ENCODE measurements at places on chromosomes 4 and X. TPM values are rescaled to one million over a fixed set of nuclear protein-coding genes. Genes with fewer than 3 reads are reported as not detected.

- no peak for DNase-seq
Observed at GRCh38 chr4:93029769-93030168, 726.0 kb downstream of the GRID2 start.

DNA sequence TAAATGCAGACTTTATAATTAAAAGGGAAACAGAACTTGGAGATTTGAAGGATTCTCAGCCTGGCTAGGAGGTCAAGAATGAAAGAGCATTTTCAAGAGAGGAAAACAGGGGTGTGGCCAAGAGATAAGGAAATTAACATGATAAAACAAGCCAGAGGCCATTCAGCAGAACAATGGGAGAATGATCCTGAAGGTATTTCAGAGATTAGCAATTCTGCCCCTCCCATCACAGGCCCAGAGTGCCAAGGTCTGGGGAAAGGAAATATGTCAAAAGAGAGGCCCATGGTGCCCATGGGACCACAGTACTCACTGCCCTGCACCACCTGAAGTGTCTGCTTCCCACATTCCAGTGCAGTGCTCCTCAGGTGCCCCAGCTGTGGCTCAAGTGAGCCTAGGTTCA lies 188.5 kb upstream of the STS start:
- DNase-seq: no peak

DNA sequence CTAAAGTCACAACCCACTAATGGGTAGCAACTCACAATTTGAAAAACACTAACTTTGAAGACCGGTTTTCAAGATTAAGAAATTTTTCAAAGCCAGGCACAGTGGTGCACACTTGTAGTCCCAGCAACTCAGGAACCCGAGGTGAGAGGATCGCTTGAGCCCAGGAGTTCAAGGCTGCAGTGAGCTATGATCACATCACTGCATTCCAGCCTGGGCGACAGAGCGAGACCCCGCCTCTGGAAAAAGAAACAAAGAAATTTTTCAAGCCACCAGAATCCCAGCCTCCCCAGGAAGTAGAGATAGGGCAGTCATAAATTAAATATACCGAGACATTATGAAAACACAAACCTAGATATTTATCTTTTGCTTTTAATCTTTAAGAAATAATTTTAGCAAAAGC lies 13.0 kb downstream of the SMARCA1 start:
- DNase-seq: no peak

GRCh38 chr4:67765401-67765800 lies 11.2 kb upstream of the GNRHR start:
- no peak for DNase-seq

- no peak for DNase-seq
Observed at GRCh38 chrX:97167333-97167732, 283.6 kb downstream of the RPA4 start.

GRCh38 chr4:188031751-188032150 lies 36.2 kb downstream of the ZFP42 start:
- DNase-seq: no peak

- DNase-seq: no peak
Observed at GRCh38 chrX:83260288-83260687, 247.8 kb upstream of the POU3F4 start.

GRCh38 chr4:113411496-113411938 lies 350.0 kb downstream of the CAMK2D start:
- DNase-seq: no peak

DNA sequence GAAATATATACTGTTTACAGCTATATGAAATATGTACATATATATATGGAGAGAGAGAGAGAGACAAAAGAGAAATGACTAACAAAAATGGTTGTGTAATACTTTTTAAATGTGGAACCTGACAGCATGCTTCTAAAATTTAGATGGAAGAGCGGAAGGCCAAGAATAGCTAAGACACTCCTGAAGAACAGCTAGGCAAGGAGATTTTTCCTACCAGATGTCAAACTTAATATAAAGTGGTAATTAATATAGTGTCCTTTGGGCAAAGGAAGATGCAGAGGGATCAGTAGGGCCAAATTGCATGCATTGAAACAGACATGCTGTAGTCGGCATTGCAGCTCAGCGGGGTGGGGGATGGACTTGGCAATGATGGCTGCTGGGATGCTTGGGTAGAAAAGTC lies 45.2 kb downstream of the ADD1 start:
- DNase-seq: no peak

DNA sequence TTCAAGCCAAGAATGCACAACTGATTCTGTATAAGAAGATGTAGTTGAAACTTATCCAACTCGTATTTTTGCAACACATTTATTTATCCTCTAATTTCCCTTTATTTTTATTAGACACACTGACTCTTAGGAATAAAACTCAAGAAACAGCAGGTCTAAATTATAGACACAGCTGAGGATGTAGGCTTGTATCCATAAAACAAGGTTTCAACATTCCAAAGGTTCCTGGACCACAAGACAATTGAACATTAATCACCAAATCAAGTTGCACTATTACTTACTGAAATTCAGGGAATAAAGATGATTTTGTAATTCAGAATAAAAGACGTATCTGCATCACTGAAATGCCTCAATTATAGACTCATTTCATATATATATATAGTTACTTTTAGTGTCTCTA lies 683.5 kb upstream of the GRIA3 start:
- DNase-seq: no peak

DNA sequence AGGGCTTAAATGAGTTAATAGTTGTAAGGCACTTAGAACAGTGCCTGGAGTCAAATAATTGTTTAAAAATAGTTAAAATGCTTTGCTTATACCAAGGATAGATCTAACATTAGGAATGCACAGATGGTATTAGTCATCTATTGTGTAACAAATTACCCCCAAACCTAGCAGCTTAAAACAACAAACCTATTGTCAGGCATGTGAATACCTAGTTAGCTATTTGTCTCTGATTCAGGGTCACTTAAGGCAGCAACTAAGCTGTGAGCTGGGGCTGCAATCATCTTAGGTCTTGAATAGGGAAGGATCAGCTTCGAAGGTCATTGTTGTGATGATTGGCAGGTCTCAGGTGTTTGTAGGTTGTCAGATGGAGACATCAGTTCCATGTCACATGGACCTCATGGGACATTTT lies 42.4 kb upstream of the AGA start:
- DNase-seq: no peak

GRCh38 chr4:108168160-108168670 lies 517 bp downstream of the LEF1 start:
- DNase-seq: no peak

DNA sequence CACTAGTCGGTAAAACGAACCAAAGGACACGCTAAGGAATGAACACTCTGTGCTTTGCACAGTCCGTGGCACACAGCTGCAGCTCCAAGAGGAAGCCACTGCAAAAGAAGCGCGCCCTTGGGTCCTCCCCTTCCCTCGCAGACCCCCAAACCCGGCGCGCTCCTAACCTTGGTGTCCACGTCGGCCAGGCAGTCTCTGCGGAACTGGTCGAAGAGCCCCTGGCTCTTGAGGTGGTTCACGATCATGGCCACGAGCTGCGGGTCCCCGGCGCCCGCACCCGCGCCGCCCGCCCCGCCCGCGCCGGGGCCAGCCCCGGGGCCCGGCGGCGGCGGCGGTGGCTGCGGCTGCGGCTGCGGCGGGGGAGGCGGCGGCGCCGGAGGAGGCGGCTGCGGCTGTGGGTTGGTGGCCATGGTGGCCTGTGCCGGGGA lies 333 bp downstream of the BOD1L1 start:
- no peak for DNase-seq

DNA sequence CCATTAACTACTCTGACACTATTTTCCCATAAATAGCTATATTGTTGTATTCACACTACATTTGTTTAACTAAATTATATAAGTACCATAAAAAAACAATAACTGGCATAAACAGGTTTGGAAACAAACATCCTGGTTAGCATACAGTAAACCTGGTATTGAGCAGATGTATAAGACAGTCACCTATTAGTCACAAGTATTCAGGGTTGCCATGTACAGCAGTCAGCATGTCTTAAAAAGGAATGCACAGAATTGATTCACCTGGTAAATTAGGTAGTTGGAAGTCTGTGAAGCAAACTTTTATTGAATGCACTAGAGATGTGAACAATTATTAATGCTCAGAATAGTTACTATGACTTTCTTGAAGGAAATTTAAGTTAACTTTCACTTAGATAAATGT lies 137.9 kb downstream of the FAM13A start:
- DNase-seq: no peak

GRCh38 chrX:1351981-1352714 lies 15.6 kb downstream of the IL3RA start:
- DNase-seq: no peak

DNA sequence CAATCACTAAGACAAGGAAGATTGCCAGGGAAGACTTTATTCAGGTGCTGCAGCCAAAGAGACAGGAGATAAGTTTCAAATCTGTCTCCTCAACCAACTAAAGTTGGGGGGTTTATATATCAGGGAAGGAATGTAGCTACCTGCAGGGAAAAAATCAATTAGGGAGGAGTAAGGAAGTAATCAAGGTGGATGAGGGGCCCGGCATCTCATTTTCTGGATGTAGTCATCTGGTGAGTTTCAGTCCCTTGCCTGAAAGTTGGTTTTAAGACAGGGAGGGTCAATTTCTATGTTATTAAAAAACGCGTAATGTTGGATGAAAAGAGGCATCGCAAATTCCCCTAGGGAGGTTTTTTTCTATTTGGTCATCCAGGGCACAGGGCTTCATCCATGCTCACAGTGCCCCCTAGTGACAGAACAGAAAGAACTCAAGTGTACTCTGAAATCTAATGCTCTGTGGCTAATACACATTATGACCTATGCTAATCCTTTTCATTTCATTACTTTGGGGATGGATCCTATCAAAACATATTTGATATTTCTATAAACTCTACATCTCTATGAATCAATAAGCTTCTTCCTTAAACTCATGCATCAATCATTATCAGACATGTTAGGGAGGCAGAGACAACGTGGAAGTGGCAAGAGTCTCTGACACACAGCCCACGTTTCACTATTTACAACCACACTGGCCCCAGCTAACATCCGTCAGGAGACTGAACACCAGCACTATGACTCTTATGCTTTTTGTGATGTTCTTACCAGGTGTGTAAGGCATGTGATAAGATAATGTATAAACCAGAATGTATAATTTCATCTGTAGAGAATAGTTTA lies 1577.0 kb upstream of the TENM3 start:
- no peak for DNase-seq

DNA sequence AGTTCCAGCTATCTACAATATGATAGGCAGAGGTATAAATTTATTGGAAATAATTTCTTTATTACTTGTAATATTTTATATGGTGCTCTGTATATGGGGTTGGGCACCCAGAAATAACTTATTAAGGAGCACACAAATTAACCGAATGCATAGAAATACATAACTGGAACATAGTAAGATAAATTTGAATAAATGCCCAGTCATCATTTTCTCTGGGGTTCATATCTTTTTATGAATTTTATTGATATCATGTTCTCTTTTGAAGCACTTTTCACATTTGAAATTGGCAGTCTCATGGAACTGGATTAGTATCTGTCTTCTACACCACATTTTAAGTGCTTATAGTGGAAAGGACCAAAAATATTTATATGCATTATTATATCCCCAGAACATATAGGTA lies 122.0 kb downstream of the PCDH7 start:
- DNase-seq: no peak

- DNase-seq: no peak
Observed at GRCh38 chr4:10006231-10006600, 15.1 kb downstream of the SLC2A9 start.

GRCh38 chr4:48134081-48134480 lies at the start of gene TXK:
Gene TXK, minus strand, starts transcription at chr4:48134250. Its CDS starts 80 bp downstream, at chr4:48134170.
- DNase-seq: no peak

GRCh38 chr4:185211641-185212040 lies 2.2 kb downstream of the SNX25 start:
- DNase-seq: no peak

DNA sequence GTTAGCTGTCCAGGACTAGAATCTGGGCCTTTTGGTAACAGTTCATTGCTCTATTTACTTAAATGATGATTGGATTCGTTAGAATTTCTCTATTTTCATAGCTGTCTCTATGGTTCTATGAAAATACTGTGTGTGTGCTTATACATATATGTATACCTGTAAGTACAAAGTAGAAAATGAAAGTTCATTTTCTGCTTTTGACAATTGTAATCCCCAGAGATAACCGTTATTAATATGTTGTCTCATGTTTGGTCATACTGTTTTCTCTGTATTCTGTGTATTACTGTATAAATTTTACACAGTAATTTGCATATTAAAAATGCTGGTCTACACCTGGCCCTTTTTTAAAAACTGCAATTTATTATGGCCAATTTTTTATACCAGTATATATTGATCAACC lies 55.4 kb downstream of the CLCN3 start:
- no peak for DNase-seq

GRCh38 chrX:72236841-72237240 lies 2.0 kb downstream of the ERCC6L start:
- no peak for DNase-seq

DNA sequence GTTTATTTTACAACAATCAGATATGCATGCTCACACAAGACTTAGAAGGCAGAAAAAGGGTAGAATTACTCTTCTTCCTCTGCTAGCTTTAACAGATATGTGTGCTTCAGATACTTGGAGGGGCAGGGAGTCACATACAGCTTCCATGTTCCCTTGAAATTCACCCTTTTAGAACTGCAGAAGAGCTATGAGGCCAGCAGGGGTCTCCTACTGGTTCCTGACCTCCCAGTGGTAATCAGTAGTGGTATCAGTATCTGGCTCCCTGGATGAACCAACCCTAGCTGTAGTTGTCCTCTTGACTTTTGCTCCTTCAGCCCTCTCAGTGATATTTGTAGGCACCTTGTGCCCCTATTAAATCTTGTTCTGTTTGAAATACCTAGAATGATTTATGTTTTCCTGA lies 81.5 kb downstream of the RCHY1 start:
- DNase-seq: no peak

- no peak for DNase-seq
Observed at GRCh38 chr4:58274553-58274952, 1164.4 kb upstream of the IGFBP7 start.

Gene IGBP1
- 52.8 TPM for total RNA-seq

Gene BLOC1S4
- 24.3 TPM for total RNA-seq

Gene GBA3
- total RNA-seq: not detected

Gene CSN1S1
- not detected for total RNA-seq

Gene RPS6KA3
- total RNA-seq: 99.7 TPM

Gene REST
- 52.2 TPM for total RNA-seq

Gene AFF2
- total RNA-seq: 0.42 TPM

Gene RS1
- not detected for total RNA-seq

Gene VSIG1
- total RNA-seq: 8.3 TPM

Gene TMPRSS11F
- total RNA-seq: not detected

Gene ANXA3
- 5.6 TPM for total RNA-seq

Gene VCX3B
- total RNA-seq: not detected

Gene MAGEC2
- total RNA-seq: not detected

Gene PLXNB3
- total RNA-seq: 1.3 TPM

Gene HSFX4
- total RNA-seq: not detected

Gene ATP8A1
- total RNA-seq: 56.3 TPM

All from activated naive CD8-positive, alpha-beta T cell treated with anti-CD3 and anti-CD28 coated beads, Interleukin-2, amount 10 ng/mL, durations not matched to agents 7 days and 5 days (primary cell).